OCI-M1 (cell line): ENCODE measurements at places on chromosomes 1 and 21.
A peak's percentile ranks its signal among the peaks of the same experiment; 100 is the strongest.

- DNase-seq, result no peak
Observed at GRCh38 chr1:209924390-209924789, 13.6 kb upstream of the SYT14 start.

DNA sequence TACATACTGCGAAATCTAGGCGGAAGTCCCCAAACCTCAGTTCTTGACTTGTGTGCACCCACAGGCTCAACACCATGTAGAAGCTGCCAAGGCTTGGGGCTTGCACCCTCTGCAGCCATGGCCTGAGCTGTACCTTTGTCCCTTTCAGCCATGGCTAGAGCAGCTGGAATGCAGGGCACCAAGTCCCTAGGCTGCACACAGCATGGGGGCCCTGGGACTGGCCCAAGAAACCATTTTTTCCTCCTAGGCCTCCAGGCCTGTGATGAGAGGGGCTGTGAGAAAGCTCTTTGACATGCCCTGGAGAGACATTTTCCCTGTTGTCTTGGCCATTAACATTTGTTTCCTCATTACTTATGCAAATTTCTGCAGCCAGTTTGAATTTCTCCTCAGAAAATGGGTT, 1.5 kb upstream of the PRSS38 start:
- no peak for DNase-seq

GRCh38 chr21:39033878-39034589, 149.2 kb downstream of the PSMG1 start:
- DNase-seq, result no peak

DNA sequence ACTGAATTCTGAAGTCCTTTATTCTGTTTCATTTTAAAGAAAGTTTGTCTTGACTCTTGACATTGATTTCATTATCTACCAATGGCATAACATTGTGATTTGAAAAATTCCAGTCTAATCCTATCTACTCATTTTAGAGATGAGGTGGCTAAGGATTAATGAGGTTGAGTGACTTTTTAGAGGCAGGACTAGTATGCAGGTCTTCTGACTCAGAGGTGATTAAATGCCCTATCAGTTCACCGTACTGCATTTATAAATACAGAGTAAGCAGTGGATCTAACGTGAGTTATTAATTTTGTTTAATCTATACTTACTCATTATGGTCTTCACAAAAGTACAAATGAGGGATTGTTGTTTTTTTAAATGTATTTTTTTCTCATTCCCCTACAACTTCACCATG, 277.6 kb downstream of the PTBP2 start:
- no peak for DNase-seq

GRCh38 chr1:27569088-27569460, 34.9 kb downstream of the AHDC1 start:
- DNase-seq, result no peak

DNA sequence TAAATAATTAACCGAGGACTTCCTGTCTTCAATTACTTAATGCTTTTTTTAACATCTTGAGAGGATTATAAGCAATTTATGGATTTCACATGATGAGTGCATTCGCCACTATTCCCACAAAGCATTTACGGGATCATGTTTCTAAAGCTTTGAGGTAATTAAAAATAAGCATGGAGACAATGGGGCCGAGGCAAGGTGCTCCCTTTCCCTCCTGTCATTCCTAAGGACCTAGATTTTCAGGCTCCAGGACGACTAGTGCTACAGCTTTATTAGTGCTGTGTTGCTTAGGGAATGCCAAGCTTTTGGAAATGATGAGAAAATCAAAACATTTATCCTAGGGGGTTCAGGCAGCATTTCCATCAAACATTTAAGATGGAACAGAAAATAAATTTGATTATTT, 209.2 kb downstream of the KCTD3 start:
- DNase-seq, result no peak

GRCh38 chr21:37558676-37559211, 192.2 kb downstream of the DYRK1A start:
- peak; percentile 72 for DNase-seq

- no peak for DNase-seq
Observed at GRCh38 chr1:201140941-201141260, 13.4 kb downstream of the TMEM9 start.

- peak; percentile 23 for DNase-seq
Observed at GRCh38 chr1:163035446-163036249, 33.5 kb upstream of the RGS4 start.

DNA sequence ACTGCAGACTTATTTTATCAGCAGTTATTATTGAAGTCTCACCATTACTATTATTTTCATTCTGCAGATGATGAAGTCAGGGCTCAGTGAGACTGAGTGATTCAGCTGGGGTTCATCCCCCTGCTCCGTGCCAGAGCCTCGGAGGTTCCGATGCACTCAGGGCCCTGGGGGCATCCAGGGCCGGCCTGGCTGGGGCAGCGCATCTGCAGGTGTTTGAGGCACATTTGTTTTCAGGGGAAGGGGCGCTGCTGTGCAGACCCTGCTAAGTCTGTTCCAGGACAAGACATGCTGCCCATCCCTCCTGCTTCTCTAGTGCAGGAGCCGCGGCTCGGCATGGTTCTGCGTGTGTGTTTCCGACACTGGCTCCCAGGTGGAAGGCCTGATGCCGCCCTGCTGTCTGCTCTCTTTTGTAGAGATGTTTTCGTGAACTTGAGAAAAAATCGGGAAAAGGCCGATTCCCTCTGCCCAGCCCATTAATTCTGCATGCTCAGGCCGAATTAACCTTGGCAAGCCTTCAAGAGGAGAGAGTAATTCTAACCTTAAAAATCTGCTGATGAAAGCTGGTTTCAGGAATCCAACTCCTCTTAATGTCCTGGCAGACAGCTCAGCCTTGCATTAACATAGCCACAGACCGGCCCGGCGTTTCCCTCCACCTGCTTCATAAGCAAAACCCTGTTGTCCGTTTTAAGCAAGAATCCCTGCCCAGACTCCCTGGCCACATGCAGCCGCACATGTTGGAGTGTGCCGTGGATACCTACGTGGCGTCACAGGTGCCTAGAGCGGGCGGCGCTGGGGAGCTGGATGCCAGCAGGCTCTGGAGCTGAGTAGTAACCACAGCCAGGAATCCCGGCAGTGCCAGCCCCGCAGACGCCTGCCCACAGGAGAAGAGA, 316.0 kb upstream of the VAMP3 start:
- no peak for DNase-seq

GRCh38 chr1:30005972-30006619, 717.3 kb downstream of the MATN1 start:
- no peak for DNase-seq

GRCh38 chr1:4060850-4061249, 160.8 kb upstream of the C1orf174 start:
- no peak for DNase-seq

GRCh38 chr1:4010284-4010683, 110.2 kb upstream of the C1orf174 start:
- no peak for DNase-seq

- DNase-seq, result no peak
Observed at GRCh38 chr1:6588128-6588892, 8.5 kb downstream of the ZBTB48 start.

DNA sequence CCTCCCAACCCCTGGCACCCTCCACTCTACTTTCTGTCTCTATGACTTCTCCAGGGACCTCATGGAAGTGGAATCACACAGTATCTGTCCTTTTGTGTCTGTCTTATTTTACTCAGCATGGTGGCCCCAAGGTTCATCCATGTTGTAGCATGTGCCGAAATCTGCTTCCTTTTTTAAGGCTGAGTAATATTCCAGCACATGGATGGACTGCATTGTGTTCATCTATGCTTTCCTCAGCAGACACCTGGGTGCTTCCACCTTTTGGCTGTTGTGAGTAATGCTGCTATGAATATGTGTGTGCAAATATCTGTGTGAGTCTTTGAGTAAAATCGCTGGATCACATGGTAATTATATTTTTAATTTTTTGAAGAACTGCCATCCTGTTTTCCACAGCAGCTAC, 1.6 kb upstream of the PFKL start:
- DNase-seq, result peak; percentile 47

DNA sequence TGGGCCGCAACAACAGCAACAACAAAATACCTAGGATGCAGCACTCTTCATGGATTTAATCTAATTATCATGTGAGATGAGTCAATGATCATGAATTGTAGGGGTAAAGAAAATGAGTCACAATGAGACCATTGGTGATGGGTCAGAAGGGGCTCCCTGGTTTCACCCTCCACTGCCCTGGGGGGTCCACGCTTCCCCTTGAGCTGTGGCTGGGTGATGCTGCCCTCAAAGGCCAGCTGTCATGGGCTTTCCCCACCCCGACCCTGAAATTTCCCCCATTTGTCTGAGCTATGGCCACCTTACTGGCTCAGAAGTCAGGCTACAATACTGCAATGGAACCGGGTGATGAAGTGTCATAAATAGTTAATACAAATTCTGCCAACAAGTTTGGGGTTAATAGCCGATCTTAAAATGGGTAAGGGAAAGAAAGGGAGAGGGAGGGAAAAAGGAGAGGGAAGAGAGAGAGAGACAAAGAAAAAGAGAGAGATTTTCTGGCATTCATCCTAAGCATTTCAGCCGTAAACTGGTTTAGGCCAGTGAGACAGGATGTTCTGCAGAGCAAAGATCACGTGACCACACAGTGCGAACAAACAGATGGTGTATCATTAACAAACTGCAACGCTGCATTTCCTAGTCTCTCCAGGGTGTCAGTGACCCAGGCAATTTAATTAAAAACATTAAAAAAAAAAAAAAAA, 143.4 kb upstream of the ERRFI1 start:
- peak; percentile 8 for DNase-seq

- no peak for DNase-seq
Observed at GRCh38 chr1:184970691-184971161, 3.6 kb downstream of the NIBAN1 start.

GRCh38 chr1:186082235-186082937, 292.7 kb downstream of the TPR start:
- peak; percentile 99 for DNase-seq

DNA sequence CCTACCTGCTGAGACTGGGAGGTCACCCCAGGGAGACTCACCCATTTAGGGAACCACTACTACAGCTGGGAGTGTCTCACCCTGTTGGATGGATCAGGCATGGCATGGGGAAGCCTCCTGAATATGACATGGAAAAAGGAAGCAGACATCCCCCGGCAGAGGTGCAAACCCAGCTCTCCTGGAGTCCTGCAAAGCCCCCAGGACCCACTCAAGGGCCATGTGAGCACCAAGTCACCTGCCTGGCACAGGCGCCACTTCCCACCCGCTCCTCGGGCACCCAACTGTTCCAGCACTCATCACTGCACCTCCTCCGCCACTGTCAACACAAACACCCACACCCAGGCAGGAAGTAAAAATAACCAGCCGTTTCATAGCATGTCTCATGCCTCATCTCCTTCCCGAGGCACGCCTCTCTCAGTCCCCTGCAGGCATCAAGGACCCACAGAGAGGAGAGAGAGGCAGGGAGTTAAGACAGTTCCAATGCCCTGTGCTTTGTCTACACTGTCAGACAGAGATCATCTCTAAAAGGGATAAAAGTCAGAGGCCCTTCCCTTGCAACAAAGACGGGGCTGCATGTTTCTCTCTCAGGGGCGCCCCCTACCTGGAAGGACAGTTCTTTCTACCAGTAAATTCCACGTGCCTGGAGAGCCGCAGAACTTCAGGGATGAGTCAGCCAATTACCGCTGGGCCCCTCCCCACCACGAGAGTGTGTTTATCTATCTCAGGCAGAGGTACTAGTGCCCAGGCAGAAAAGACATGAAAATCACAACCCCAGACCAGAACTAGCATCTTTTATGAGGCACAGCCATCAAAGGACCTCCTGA, 150.1 kb upstream of the SOD1 start:
- DNase-seq, result peak; percentile 69

GRCh38 chr1:12040457-12041051, 21.3 kb downstream of the MIIP start:
- DNase-seq, result no peak

- no peak for DNase-seq
Observed at GRCh38 chr1:220572416-220572815, 44.5 kb downstream of the MARK1 start.

DNA sequence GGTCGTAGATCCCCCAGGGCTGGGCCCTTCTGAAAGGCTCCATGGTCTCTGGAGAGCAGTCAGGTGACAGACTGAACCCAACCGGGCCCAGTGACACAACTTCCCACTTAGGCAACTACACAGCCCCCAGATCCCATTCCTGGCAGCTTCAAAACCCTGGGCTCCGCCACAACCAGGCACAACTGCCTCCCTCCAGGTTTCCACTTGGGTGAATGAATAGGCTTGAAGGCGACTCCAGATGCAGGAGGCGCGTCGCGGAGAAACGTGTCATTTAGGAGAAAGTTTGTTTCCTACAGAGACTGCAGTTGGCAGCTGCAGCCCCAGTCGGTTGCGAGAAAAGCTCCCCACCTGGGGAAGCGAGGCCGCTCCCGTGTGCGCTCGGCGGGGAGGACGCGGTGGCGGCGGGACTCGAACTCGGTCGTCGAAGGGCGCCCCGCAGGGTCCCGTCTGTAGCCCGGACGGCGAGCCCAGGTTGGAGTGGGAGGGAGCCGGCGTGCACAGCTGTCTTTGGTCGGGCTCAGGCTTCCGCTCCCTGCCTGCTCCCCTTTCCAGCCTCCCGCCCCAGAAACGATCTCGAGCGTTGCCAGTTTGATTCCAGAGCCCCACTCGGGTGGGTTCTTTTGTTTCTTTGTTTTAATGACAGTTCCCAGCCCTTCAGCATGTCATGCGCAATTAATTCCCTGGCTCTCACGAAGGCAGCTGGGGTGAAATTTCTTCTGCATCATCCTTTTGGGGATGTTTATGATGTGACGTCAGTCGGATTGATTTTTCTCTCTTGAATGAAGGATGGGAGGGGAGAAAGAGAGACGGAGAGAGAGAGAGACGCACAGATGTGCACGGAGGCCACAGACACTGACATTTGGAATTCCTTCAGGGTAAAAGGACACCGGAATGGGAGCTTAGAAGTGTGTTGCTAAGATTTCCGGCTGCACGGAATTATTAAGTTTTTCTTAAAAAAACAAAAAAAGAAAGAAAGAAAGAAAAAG, 862 bp upstream of the SGIP1 start:
- DNase-seq, result peak; percentile 37

GRCh38 chr1:2018217-2019171, 651 bp upstream of the GABRD start:
- DNase-seq, result no peak

DNA sequence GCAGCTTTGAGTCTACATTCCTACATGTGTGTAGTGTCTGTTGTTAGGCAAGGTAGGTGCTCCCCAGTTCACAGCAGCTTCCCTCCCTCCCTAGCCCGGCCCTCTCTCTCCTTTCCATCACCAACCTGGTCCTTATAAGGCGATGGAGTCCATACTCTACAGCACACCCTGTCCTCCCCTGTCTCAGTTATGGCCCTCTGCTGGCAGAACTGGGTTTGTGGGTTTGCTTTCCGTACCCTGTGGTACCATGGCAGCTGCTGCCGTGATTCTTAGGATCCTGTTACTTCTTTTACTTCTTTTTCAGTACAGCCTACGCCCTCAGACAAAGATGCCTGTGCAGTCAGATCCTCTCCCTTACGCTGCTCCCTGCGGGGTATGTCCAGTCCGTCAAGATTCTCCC, 31.7 kb downstream of the AK5 start:
- DNase-seq, result peak; percentile 77

- no peak for DNase-seq
Observed at GRCh38 chr21:35609263-35609662, 451.1 kb downstream of the SETD4 start.
